Heart right ventricle (tissue), 16 donors: ENCODE measurements at places on chromosomes 11 and 22. TPM values are rescaled to one million over a fixed set of nuclear protein-coding genes. Genes with fewer than 3 reads are reported as not detected.

CABP4 gene
- not detected for total RNA-seq

PTGDR2 gene
- total RNA-seq = 1.0 TPM

PPFIA1 gene
- total RNA-seq = 35.8 TPM

LRFN4 gene
- total RNA-seq = 16.7 TPM

DDX6 gene
- total RNA-seq = 115 TPM
